ENCODE measurements at places on chromosomes 6 and 20.

GRCh38 chr6:153210083-153210482, 79.0 kb upstream of the RGS17 start:
- DNase-seq, result no peak

- DNase-seq, result no peak
Measured at GRCh38 chr20:49854190-49854875, 41.7 kb downstream of the SLC9A8 start.

GRCh38 chr20:61023612-61024011, 228.4 kb upstream of the CDH4 start:
- DNase-seq, result no peak

GRCh38 chr6:17169291-17169690, 67.4 kb downstream of the STMND1 start:
- DNase-seq, result no peak

DNA sequence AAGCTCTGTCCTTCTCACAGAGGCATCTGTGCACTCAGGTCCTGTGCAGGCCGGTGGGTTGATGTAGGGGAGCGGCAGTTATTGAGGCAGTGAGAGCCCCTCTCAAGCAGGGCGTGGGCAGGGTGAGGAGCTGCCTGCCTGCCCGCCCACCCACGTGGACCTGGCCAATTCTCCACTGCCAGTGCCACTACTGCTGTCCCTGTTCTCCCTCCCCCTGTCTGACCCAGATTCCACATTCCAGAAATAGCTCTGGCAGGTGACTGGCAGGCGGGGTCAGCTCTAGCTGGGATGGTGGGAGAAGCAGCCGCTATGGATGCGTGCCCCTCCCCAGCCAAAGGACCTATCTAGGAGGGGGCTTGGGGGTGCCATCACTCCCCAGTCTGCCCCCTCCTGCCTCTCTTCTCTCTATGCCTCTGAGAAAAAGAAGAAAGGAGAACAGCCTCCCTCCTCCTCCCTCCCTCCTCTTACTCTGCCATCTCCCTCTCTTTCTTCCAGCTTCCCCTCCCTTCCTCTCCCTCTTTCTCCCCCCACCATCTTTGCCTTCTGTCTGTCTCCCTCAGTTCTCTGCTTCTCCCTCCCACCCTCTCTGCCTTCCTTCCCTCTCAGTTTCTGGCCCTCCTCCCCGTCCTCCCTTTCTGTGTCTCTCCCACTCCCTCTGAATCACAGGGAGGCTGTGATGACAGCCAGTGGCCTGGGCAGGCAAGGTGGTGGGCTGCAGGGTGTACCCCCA, 86.5 kb upstream of the MYL9 start:
- no peak for DNase-seq

GRCh38 chr20:12744037-12744436, 264.7 kb upstream of the SPTLC3 start:
- DNase-seq, result no peak

DNA sequence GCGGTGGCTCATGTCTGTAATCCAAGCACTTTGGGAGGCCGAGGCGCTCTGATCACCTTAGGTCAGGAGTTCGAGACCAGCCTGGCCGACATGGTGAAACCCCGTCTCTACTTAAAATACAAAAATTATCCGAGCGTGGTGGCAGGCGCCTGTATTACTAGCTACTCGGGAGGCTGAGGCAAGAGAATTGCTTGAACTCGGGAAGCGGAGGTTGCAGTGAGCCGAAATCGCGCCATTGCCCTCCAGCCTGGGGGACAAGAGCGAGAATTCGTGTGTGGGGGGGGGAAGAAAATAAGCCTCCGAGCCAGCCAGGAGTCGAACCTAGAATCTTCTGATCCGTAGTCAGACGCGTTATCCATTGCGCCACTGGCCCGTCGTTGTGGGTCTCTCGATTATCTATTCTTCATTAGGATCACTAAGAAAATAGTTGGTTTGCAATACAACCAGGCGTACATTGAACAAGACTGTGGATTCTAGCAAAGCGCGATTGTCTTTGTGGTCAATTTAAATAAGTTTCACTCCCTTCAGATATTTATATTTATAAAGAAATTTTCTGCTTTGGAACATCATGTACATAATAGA, 33.9 kb upstream of the PRSS16 start:
- DNase-seq, result peak; percentile 25

- DNase-seq, result no peak
Measured at GRCh38 chr20:54794110-54794509, 318.7 kb downstream of the DOK5 start.

DNA sequence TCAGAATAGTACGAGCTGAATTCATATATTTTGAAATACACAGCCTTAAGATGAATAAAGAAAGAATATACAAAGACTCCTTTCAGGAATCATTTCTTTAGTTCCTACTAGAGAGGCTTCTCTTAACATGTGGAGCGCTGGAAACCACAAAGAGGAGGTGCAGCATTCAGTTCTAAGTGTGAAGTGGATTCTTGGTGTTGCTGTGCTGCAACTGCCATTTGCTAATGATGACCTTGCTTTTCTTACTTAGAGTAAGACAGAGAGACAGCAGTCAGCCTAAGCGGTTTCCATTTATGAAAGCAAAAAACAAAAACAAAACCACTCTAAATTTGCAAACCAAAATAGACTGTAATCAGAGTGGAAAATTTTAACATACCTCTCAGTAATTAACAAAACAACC, 629.0 kb downstream of the EPHA7 start:
- DNase-seq, result no peak

DNA sequence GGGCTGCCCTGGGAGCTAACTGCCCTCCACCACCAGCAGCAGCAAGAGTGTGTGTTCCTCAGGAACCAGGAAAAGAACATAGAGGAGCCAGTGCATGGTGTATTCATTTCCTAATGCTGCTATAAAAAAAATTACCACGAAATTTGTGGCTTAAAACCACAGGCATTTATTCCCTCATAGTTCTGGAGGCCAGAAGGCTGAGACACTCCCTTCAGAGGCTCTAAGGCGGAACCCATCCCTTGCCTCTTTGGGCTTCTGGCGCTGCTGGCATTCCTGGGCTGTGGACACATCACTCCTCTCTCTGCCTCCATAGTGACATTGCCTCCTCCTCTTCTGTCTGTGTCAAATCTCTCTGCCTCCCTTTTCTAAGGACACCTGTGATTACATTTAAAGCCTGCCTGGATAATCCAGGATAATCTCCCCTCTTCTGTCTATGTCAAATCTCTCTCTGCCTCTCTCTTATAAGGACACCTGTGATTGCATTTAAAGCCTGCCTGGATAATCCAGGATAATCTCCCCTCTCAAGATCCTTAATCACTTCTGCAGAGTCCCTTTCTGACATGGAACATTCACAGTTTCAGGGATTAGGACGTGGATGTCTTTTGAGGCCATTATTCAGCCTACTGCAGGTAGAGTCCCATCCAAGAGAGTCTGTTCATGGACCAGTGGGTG, 54.7 kb downstream of the NDUFAF5 start:
- no peak for DNase-seq

GRCh38 chr6:169905041-169905807, 153.8 kb downstream of the ERMARD start:
- DNase-seq, result no peak

DNA sequence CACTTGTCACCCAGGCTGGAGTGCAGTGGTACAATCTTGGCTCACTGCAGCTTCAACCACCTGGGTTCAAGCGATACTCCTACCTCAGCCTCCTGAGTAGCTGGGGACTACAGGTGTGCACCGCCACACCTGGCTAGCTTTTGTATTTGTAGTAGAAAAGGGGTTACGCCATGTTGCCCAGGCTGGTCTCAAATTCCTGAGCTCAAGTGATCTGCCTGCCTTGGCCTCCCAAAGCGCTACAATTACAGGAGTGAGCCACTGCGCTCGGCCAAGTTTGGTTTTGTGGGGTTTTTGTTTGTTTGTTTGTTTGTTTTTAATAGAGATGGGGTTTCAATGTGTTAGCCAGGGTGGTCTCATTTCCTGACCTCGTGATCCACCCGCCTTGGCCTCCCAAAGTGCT, 12.3 kb downstream of the LOC128125822 start:
- DNase-seq, result no peak

DNA sequence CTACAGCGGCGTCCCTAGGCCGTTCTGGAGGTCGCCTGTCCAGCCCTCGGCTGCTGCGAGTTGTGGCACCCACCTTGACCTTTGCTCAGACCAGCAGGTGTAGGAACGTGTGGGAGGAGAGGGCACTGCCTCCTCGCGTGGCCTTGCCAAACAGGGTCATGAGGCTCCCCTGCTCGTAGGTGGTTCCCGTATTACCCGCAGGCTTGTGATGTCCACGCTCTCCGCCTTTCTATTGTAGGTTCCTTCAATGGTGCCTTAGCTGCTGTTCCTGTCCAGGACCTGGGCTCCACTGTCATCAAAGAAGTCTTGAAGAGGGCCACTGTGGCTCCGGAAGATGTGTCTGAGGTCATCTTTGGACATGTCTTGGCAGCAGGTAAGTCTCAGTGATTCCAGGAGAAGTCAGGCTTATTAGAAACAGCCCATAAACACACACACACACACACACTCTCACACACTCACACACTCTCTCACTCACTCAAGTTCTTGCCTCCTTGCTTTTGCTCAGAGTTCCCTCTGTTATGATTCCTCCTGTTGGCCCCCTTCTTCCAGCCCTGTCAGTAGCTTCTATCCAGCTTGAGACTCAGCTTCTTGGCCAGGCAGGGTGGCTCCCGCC, 942 bp downstream of the ACAT2 start:
- DNase-seq, result peak; percentile 30

- no peak for DNase-seq
Measured at GRCh38 chr20:59923514-59923913, 9.9 kb downstream of the SYCP2 start.

DNA sequence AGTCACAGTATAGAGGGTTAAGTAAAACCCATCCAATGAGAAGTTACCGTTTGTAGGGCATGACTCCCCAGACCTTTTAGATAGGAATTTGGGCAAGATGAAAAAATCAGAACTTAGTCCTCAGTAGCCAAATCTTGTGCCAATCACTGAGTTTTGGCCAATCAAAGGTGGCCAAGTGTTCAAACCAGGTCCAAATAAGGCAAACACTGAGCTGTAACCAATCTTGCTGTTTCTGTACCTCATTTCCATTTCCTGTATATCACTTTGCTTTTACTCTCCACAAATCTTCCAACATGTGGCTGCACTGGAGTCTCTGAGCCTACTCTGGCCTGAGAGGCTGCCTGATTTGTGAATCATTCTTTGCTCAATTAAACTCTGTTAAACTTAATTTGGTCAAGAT, 81.8 kb upstream of the GPR6 start:
- DNase-seq, result no peak

- DNase-seq, result no peak
Measured at GRCh38 chr6:159053781-159054398, 9.1 kb upstream of the TAGAP start.

DNA sequence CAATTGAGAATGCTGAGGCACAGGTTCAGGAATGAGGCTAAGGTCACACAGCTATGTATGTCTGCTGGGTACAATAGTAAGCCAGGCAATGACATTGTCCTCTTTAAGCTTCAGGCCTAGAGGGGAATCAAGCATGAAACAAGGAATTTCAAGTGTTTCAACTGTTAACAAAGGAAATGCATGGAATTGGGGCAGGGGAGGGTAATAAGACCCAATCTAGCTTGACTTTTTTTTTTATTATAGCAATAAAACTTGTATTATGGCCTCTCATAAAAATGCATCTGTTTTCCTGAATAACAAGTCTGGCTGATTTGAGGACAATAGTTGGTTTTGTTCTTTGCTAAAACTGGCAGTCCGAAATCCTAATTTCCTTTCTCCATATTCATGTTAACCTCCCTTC, 336.7 kb downstream of the CBLN4 start:
- DNase-seq, result no peak

GRCh38 chr20:49668181-49668877, 45.3 kb downstream of the B4GALT5 start:
- peak; percentile 55 for DNase-seq

DNA sequence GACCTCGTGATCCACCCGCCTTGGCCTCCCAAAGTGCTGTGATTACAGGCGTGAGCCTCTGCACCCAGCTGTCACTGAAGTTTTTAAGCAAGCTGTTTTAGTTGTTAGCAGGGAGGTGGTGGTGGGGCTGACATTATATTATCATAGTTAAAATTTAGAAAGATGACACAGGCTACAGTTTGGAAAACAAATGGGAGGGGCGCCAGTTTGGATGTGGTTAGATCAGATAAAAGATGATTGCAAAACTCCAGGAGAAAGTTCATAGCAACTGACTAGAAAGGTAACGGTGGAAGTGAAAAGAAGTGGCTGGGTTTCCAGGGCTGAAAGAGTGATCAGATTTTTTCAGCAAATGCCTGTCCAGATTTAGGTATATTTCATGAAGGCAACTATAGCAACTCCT, 311.9 kb upstream of the CITED2 start:
- DNase-seq, result no peak

GRCh38 chr20:49636447-49636846, 68.5 kb upstream of the PTGIS start:
- no peak for DNase-seq

DNA sequence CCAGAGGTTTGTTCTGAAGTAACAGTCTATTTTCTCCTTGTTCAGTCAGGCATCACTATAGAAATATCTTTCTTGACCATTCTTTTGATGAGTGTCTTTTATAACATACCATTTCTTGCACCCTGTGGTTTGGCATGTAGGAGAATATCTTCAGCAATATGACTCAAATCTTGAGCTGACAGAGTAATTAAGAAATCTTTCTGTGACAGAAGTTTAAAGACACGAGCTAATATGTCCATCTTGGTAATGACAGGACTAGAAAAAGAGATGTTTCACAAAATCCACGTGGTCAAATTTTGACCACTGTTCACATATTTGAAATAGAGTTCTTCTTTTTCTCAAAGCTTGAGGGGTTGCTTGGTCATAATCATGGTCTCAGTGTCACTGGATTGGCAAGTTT, 149.9 kb downstream of the MYB start:
- no peak for DNase-seq

DNA sequence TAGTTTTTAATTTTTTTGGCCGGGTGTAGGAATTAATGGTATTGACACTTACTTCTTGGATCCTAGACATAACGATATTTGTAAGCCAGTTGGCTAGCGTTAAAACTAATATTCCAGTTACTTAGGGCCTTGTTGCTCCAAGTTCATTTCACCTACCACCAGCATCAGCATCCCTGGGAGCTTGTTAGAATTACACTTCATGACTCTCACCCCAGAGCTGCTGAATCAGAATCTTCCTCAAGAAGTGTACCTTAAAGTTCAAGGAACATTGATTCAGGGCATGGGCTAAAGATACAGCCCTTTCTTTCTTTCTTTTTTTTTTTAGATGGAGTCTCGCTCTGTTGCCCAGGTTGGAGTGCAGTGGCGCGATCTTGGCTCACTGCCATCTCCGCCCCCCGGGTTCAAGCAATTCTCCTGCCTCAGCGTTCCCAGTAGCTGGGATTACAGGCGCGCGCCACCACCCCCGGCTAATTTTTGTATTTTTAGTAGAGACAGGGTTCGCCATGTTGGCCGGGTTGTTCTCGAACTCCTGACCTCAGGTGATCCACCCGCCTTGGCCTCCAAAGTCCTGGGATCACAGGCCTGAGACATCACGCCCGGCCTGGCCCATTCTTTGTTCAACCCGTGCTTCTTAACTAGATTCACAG, 1.1 kb downstream of the SLX4IP start:
- DNase-seq, result no peak

- no peak for DNase-seq
Measured at GRCh38 chr6:144597511-144597910, 312.4 kb downstream of the UTRN start.

GRCh38 chr6:56938649-56939191, 16.2 kb upstream of the BEND6 start:
- no peak for DNase-seq

GRCh38 chr6:26223650-26224546, 136.7 kb downstream of the HFE start:
- DNase-seq, result peak; percentile 63

GRCh38 chr20:21049305-21049828, 56.8 kb downstream of the LINC00237 start:
- DNase-seq, result no peak

GRCh38 chr20:36447101-36447500, 94.2 kb upstream of the MYL9 start:
- no peak for DNase-seq

Data from stimulated activated CD4-positive, alpha-beta T cell treated with anti-CD3 and anti-CD28 coated beads, Interleukin-2, amount 100 ng/mL, for 24 hours (primary cell).